Cerebellar nuclear complex (tissue), 1 donor: ENCODE measurements at places on chromosomes 13 and 19.

GRCh38 chr13:40568246-40569023 lies 98.0 kb downstream of the FOXO1 start:
- no peak for DNase-seq

- DNase-seq = no peak
Observed at GRCh38 chr13:40534456-40534855, 132.0 kb downstream of the FOXO1 start.

DNA sequence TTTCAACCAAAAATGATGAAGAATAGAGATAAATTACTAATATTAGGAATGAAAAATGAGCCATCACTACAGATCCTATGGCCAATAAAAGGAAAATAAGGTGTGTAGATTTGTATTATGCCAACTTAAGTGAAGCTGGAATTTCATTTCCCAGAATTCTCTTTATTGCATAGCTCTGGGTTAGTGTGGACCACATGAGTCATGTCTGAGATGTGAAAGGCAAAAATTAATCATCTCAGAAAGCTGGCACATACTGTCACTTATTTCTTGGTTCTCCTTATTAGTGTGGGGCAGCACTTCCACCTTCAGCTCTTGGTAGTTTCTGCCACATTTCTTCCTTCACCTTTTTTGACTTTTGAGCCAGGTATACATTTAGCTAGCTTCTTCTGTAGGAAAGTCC lies 82.6 kb downstream of the KATNAL1 start:
- DNase-seq = no peak

DNA sequence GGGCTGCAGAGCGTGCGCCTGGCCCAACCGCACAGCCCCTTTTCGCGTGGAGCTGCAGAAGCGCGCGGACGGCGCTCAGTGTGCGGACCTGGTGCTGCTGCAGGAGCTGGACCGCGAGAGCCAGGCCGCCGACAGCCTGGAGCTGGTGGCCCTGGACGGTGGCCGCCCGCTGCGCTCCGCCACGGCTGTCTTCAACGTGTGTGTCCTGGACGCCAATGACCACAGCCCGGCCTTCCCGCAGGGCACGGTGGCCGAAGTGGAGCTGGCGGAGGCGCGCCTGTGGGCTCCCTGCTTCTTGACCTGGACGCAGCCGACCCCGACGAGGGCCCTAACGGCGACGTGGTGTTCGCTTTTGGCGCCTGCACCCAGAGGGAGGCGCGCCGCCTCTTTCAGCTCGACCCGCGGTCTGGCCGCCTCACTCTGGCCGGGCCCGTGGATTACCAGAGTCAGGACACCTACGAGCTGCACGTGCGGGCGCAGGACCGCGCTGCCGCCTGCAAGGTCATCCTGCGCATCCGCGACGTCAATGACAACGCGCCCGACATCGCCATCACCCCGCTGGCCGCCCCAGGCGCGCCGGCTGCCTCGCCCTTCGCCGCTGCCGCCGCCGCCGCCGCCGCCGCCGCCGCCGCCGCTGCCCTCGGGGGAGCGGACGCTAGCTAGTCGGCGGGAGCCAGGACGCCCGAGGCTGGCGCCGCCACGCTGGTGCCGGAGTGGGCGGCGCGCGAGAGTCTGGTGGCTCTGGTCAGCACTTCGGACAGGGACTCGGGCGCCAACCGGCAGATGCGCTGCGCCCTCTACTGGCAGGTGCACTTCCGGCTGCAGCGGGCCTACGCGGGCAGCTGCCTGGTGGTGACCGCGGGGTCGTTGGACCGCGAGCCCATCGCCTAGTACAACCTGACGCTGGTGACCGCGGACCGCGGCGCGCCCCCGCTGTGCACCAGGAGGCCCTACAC lies 172.2 kb downstream of the OLFM4 start:
- no peak for DNase-seq

GRCh38 chr13:73018336-73018735 lies 40.5 kb upstream of the KLF5 start:
- DNase-seq = no peak

DNA sequence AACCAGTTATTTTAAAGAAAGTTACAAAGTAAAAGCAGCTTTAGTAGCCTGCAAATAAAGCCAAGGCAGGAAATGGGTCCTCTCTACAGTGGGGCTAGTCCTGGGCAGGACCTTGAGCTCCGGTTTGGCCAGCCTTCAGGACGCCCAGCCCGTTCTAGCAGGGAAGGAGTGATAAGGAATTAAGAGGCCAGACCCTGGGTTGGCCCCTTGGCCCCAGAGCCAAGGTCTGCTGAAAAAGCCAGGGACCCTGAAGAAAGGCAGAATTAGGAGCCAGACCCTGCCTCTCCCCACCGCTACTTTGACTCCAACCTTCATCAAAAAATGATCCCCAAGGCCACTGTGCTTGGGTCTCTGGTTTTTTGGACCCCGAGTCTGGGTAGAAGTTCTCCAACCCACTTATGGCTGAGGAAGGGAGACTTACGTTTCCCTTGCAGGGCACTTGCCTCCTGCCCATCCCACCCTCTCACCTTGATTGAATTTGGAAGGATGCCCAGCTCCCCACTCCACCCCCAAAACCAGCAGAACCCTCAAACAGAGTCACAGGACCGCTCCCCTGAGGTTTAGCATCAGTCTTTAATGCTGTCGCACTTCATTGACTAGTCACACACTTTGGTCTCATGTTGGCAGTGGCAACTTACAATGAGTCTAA lies 3.9 kb downstream of the DNAJB1 start:
- DNase-seq = no peak

DNA sequence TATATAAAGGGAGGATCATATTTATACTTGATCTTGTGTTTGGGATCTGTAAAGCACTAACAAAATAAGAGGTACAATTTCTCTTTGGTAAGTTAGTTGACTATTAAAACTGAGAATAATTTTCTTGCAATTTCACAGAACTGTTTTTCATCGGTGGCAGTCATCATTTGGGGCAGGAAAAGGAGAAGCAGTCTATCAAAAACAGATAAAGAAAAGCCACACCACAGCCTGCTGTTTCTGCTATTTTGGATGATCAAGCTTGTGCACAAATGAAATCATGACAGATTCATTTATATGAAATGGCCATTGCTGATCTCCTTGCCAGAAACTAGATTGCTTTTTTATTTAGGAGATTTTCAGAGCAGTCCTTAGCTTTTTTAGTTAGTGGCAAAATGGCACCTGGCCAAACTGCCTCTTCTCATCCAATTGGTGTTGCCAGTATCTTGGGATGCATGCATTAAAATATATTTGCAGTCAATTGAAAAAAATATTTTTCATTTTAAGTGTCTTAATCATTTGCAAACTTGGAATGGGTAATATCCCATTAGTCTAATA lies 326.0 kb downstream of the HS6ST3 start:
- no peak for DNase-seq

DNA sequence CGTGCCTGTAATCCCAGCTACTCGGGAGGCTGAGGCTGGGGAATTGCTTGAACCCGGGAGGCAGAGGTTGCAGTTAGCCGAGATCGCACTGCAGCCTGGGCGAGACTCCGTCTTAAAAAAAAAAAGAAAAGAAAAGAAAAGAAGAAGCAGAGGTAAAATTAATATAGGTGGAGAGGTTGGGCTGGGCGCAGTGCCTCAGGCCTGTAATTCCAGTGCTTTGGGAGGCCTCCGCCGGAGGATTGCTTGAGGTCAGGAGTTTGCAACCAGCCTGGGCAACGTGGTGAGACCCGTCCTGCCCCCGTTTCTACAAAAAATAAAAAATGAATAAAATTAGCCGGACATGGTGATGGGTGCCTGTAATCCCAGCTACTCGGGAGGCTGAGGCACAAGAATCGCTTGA lies 912 bp upstream of the TUBA3C start:
- DNase-seq = no peak

DNA sequence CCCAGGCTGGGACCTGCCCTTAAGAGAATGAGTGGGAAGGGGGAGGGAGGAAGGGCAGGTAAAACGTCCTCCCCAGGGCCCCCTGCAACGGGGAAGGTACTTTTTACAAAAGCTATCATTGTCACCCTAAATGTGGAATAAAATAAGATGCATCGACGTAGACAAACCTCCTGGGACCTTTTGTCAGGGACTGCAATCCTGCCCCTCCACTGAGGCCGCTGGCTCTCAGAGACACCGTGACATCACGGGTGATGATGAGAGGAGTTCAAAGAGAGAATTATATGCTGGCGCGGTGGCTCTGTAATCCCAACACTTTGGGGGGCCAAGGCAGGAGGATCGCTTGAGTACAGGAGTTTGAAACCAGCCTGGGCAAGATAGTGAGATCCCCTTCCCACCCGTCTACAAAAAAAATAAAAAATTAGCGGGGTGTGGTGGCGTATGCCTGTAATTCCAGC lies 1.8 kb upstream of the MYBPC2 start:
- no peak for DNase-seq

DNA sequence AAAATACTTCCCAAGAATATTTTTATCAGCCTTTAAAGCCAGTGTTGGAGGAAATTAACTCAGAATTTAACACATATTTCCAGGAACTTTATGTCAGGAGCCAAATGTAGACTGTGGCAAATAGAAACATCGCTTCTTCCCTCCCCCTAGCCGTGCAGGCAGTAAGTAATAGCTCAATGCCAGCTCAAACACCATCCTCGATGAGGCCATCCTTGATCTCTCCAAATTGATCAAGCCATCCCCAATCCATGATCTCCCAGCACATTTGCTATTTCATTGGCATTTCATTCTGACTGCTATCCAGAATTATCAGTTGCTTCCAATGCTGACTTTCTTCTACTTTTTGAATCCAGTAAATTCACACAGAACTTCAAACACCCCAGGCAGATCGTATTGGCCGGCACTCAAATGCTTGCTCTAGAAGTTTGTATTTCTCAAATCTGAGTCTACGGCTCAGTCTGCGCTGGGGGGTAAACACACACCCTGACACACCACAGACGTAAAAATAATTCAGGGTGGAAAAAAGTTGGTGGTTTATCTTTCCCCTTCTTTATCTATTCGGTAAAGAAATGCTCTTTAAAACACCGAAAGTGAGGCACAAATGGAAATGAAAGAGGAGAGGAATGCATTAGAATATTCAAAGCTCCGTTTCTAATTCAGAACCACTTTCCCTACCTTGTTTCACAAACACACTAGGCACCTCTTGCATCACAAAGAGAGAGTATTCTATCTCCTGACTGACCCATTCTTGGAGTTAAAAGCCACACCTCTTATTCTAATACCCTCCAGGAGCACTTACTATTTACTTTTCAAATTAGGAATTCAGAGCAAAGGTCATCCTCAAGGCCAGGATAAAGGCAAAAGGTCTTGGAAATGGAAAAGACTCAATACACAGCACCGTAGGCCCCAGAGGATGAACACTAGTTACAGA lies 991 bp downstream of the OBI1 start:
- no peak for DNase-seq

GRCh38 chr19:20080656-20081055 lies 2.9 kb downstream of the ZNF90 start:
- DNase-seq = no peak

DNA sequence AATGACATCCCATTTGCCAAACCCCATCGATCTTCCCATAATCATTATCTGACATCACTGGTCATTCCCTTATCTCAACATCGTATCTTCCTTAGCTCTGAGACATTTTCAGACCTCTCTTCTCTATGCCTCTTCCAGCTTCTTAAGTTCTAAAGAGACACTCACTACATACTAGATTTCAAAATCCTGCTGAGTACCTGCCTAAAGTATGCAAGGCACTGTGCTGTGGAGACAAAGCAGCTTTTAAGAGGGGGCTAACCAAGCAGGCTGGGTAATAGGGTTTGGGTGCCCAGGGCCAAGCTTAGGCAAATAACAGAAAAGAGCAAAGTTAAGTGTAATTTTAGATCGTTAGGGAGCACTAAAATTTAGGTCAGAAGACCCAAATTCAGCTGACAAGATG lies 3.4 kb upstream of the POMP start:
- no peak for DNase-seq

GRCh38 chr19:8319807-8320520 lies 1.2 kb downstream of the NDUFA7 start:
- DNase-seq = no peak

DNA sequence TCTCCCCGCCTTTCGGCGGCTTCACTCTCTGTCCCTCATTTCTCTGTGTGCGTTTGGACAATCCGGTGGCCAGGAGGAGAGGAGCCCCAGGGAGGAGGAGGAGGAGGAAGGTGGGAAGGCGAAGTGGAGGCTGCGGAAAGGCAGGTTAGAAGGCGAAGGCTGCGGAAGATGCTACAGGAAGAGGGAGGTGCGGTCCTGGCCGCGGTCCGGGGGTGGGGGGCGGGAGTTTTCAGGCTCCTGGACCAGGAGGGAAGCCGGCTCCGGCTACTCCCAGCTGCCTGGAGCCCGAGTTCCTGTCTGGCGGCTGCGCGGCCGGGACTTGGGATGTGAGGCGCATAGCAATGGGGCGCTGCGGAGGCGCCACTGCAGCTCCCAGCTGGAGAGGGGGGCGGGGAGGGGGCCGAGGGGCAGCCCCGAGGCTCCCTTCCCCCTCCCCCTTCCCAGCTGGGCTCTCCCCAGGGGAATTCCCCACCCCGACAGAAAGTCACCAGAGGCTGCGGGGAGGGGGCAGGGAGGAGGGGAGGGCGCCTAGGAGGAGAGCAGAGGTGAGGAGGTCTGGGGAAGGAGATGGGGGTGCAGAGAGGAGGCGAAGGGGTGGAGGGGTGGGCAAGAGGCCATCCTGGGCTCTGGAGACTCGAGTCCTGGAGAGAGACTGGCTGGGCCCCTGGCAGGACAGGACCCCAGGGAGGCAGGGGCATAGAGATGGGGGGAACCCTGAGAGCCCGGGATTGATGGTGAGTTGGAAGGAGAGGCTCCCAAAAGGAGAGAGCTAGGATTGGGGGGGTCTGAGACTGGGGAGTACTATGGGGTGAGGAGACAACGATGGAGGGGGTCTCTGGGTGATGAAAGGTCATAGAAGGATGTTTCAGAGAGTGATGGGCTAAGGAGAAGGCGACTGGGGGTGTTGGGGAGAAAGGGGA lies 2.0 kb downstream of the LRRC4B start:
- no peak for DNase-seq

- no peak for DNase-seq
Observed at GRCh38 chr19:36151144-36152018, 866 bp downstream of the COX7A1 start.

- DNase-seq = no peak
Observed at GRCh38 chr19:32917616-32917996, 48.0 kb upstream of the SLC7A9 start.

GRCh38 chr13:58729361-58729760 lies 1097.8 kb downstream of the PCDH17 start:
- no peak for DNase-seq

DNA sequence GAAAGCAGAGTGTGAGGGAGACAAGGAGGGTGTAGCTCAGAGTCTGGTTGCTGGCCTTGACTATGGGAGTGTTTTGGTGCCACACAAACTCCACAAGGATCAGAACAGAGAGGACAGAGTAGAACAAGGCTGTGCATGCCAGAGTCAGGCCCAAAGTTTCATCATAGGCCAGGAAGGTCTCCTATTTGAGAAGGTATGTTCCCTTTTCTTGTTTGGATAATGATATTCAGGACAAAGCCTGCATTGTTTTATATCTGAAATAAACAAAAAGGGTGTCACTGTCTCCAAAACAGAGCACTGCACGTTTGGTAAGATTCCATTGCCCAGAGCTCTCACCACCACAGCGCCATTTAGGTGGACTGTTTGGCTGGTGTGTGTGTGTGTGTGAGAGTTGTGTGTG lies 3.1 kb upstream of the ZSCAN5A start:
- DNase-seq = no peak

DNA sequence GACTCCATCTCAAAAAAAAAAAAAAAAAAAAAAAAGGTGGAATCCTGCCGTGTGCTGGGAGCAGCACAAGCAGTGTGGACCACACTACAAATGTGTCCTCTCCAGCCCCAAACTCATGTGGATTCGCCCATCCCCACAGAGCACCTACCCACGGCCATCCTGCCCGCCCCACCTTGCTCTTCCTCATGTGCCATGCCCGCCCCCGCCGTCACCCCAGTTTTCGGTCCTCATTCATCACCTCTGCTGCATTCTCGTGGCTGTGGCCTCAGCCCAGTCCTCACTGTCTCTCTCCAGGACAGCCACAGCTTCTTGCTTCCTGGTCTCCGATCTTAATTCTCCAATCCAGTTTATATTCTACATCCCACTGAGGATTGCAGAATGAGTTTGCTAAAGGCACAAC lies 80.0 kb upstream of the TM9SF2 start:
- DNase-seq = no peak
